ENCODE measurements at places on chromosomes 6 and 20.

DNA sequence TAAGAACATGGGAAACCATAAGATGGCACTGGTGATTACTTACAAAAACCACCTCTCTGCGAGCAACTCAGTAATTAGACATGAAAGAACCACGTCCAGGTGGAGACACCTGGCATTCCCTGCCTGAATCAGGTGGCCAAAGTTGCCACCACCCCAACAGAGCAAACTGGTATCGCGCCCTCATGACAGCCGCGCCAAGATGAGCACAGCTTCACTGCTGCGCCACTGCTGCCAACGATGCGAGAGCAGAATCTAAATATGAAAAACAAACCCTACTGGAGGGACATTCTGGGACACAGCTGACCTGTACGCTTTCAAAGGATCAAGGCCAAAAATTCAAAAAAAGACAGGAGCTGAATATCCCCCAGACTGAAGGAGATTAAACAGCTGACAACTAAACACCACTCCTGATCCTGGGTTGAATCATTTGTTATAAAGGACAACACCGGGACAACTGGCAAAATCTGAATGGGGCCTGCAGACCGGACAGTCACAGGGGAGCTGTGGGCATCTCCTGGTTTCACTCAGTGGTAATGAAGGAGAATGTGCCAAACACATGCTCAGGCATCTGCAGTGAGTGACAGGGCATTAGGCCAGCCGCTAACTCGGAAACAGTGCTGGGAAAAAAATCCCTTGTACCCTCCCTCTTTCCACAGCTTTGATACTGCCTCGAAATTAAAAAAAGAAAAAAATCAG is 17.4 kb downstream of the CST7 start:
- no peak for DNase-seq

DNA sequence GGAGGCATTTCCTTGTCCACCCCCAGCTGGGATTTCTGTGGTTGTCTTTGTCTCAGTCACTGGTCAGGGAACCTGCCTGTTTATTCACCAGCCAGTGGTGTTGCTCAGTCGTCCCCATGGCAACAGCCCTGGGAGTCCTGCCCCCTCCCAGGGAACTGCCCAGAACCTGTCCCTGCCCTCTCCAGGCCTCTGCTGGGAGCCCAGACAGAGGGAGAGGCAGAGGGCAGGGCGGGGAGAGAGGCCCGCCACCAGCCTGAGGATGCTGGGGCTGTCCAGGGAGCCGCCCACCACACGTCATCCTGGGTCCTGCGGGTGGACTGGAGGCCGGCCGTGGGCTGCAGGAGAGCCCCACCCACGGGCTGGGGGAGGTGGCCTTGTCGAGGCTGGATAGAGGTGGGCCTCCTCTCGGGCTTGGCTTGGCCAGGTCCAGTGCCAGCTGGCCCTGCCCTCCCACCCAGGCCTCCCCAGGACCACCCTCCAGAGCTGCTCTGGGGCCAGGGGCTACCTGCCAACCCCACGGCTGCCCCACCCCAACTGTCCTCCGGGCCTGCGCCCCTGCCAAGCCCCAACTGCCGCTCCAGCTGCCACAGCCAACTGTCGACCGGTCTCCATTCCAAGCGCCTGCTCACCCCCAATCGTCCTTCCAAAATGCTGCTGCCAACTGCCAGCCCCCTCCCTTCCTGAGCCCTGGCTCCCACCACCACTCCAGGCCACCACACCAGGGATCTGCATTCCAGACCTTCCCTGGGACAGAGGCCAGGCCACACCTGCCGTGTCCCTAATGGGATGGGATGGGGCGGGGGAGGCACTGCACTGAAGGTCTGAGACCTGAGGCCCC is 4.2 kb upstream of the ZBTB46 start:
- no peak for DNase-seq

DNA sequence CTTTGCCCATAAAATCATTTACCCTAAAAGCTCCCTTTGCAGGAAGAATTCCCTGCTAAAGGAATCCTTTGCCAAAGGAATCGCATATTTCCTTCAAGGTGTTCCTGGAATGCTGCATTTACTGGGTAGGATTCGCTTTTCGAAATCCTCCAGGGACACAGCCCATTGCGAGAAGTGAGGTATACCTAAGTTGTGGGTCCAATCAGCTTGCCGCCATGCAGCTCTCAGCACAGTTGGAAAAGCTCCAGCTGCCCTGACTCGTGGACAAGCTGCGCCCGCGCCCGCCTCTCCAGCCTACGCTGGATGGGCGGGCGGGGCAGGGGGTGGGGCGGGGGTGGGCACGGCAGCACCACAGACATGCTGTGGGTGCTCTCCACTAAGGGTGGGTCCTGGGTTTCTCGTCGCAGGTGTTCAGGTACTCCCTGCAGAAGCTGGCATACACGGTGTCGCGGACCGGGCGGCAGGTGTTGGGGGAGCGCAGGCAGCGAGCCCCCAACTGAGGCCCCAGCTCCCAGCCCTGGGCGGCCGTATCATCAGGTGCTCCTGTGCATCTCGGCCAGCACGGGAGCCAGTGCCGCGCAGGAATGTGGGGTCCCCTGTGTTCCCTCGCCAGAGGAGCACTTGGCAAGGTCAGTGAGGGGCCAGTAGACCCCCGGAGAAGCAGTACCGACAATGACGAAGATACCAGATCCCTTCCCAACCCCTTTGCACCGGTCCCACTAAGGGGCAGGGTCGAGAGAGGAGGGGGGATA is 1.4 kb downstream of the NNAT start:
- no peak for DNase-seq

DNA sequence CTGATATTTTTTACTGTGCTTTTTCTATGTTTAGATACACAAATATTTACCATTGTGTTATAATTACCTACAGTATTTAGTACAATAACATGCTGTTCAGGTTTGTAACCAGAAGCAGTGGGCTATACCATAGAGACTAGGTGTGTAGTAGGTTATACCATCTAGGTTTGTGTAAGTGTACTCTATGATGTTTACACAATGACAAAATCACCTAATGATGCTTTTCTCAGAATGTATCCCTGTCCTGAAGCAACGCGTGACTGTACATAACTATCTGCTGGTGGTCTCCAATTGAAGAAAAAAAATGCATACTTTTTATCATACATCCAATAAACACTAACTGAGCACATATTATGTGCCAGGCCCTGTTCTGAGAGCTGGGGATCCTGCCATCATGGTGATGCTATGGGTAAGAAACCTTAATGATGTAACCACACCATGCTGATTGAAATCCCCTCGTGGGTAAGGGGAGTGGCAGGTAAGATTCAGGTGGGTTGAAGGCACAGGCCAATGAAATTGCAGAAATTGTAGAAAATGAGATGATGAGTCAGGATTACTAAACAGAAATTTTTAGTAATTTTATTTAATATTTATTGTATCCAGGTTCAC is 76.8 kb downstream of the FYN start:
- no peak for DNase-seq

DNA sequence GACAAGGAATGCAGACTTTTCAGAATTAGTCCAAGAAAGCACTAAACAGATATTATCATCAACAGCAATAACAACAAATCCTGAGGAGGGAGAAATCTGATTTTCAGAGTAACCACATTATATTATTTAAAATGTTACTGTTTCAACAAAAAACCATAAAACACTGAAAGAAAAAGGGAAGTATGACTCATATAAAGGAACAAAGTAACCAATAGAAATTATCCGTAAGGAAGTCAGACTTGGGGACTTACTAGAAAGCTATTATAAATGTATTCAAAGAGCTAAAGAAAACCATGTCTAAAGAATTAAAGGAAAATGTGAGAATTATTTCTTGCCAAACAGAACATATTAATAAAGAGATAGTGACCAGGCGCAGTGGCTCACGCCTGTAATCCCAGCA is 98.1 kb downstream of the MYLK4 start:
- DNase-seq: no peak
